ENCODE measurements at places on chromosomes 5 and 9. TPM values are rescaled to one million over a fixed set of nuclear protein-coding genes. Genes with fewer than 3 reads are reported as not detected.

Gene IL31RA
- 0.44 TPM for total RNA-seq

Gene LVRN
- not detected for total RNA-seq

Gene LECT2
- not detected for total RNA-seq

Gene FAT2
- total RNA-seq, result 0.13 TPM

Gene ENTREP1
- total RNA-seq, result 8.6 TPM

Gene NNT
- 101 TPM for total RNA-seq

Gene RGS7BP
- 10.7 TPM for total RNA-seq

Gene PCDHGB3
- total RNA-seq, result 4.4 TPM

Gene SLC36A3
- total RNA-seq, result not detected

Gene LHX2
- total RNA-seq, result not detected

Gene FOXD1
- 5.9 TPM for total RNA-seq

Gene PRUNE2
- 65.1 TPM for total RNA-seq

Gene SLC46A2
- total RNA-seq, result 0.66 TPM

Data from kidney (tissue), 22 donors.